ENCODE measurements at places on chromosomes 12 and 14.

DNA sequence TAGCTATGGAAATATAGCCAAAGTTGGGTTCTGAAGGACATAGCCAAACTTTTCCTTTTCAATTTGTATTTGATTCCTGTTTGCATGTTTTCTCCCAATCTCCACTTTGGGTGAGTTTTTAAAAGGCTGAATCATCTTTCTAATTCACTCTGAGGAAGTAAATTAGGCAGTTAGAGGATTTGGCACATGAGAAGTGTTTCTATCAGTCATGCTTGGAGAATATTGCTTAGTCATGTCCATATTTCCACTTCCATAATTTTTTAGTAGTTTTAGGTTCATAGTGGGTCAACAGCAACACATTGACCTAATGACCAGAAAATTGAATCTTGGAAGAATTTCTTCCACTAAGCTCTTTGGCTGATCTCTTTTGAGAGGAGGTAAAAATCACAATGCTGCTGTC, 21.8 kb downstream of the IRAK3 start:
- DNase-seq, result peak; percentile 70

DNA sequence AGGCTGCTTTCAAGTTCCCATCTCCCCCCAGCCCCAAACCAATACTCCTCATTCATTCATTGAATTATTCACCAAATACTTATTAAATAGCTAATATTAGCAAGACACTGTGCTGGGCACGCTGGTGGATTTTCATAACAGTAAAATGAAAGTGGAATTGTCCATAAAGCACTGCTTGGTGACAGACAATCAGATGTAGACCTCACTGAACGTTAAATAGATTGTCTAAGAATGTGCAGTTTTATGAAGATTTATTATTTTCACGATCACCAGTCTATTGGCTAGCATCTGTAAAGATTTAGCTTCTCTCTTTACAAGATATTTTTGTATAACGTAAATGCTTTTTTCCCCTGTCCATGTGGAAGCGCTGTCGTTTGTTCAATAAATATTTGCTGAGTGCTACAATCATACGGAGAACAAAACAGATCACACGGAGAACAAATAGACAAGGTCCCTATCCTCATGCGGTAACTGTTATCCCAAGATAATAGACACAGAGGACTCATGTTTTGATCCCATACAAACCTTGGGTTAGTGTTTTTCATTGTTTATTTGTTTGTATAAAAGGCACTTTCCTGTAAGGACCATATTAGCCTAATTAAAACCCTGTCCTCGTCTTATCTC, 397.6 kb downstream of the BCAT1 start:
- no peak for DNase-seq

DNA sequence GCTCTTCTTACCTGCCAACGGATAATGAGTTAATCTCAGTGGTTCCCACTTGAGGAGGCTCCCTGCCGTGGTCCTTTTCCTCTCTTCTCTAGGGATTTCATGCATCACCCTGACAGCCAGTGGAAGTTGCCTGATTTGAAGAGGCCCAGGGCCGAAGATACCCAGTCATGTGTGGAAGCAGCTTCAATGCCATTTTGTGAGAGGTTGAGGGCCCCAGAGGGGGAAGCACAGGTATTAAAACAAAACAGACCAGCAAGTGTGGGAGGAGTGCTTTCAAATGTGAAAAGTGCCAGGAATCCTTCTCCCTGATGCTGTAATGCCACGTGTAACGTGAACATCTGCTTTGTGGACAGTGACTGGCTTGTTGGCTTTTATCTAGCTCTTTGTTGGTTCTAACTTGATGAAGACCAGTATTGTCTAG, 1.5 kb downstream of the TCP11L2 start:
- DNase-seq, result no peak

DNA sequence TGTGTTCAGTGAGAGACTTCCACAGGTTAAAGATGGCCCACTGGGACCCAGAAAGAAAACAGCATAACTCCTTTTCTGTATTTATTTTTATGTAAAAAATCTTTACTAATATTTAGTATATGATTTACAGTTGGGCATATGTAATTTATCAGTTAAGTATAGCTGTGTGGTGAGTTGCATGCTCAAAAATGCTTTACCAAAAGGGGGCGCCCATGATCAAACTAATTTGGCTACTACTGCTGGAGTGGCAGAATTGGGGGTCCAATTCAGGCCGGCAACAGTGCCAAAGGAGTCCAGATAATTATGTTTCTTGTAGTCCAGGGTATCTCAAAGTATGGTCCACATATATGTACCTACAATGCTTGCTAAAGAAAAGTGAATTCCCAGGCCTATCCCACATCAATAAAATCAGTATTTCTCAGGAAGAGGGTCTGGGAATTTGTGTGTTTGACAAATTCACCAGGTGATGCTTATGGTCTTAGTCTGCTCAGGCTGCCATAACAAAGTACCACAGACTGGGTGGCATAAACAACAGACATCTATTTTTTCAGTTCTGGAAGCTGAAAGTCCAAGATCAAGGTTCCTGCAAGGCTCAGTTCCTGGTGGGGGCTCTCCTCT, 152.0 kb downstream of the KTN1 start:
- peak; percentile 71 for DNase-seq

DNA sequence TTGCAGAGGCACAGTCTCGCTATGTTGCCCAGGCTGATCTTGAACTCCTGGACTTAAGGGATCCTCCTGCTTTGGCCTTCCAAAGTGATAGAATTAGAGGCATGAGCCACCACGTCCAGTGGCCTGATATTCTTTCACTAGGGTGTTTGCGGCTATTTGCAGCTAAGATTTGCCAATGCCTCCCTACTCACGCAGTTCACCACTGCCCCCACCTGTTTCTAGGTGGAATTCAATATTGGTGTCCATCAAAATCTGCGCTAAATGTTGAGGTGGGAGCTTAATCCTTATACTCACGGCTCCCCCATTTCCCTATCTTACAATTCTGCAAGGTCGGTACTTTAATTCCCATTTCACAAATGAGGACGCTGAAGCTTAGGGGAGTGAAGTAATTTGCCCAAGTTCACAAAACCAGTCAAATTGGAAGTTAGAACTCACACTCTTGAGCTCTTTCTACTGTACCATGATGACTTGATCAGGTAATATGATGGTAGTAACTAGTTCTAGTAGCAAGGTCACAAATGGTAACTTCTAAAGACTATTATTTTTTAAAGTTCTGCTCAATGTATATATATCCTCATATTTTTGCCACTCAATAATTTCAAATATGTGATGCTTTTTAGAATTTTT, 22.1 kb upstream of the LRRC9 start:
- DNase-seq, result peak; percentile 69

GRCh38 chr14:95045836-95046430, 111.4 kb downstream of the DICER1 start:
- no peak for DNase-seq

DNA sequence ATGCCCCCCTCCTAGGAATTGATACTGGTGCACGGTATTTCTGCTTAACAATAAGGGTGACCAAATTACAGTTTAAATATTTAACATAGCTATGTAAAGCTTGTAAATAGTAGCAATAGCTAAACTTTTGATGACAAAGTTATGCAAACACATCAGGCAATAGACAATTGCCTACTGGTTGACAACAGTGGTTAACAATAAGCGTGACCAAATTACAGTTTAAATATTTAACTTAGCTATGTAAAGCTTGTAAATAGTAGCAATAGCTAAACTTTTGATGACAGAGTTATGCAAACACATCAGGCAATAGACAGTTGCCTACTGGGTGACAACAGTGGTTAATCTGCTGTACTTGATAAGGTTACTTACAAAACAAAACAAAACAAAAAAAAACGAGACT, 886.5 kb upstream of the FLRT2 start:
- no peak for DNase-seq

DNA sequence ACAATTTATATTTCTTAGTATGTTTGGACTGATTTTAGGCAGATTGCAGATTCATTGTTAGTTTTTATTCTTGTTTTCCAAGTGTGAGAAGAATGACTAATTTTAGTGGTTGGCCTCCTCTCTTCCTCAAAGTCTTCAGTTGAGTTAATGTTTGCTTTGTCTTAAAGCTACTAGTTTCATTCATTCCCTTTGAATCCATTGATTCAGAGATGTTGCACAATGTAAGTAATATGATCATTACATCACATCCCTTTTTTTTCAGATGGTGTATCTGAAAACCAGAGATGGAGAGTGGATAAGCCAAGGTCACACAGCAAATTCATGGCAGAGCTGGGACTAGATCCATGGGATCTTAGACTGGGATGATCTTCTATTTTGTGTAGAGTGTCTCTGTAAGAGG, 577.5 kb downstream of the BCL11B start:
- no peak for DNase-seq

All from hematopoietic multipotent progenitor cell treated with erythropoietin and hydrocortisone succinate and interleukin-3 and kit ligand, for 4 days (in vitro differentiated cells).